DMS153 (cell line): ENCODE measurements at places on chromosomes 1 and 21.

DNA sequence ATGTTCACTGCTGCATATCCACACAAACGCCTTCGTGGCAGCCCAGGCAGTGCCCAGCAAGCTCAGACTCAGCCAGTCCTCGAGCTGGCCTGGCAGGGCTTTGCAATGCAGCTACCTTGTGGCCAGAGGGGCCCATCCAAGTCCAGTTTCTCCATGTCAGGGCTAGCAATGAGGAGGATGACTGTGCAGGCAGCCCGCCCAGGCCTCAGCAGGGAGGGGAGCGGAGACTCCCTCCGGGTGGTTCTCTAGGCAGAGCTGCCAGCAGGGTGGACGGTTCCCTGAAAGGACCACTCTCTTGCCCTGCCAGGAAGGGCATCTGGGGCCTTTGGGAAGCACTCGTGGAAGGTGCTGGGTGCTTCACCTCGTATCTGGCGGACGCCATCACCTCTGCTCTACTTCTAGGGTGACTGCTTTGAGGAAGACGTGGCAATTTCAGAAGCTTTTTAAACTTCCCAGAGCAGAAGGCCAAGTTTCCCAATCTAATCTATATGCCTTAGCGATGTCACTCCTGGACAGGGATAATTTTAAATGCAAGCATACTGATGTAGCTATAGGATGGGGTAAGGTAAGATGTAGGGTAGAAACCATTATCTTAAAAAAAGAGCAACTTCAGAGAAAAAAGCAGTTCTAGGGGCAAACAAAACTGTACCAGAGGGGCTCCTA is 56.2 kb downstream of the RUNX1 start:
- DNase-seq, result no peak

DNA sequence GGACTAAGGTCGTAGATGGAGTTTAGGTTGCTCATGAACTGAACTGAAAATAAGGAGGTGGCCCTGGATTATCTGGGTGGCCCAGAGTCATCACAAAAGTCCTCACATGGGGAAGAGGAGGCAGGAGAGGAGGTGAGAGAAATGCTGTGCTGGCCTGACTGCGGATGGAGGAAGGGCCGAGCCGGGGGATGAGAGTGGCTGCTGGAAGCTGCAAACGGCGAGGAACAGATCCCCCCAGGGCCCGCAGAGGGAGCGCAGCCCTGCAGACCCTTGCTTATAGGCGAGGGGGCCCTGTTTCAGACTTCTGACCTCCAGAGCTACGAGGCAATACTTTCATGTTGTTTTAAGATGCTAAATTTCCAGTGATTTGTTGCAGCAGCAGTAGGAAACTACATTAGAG is 102.7 kb upstream of the C1orf174 start:
- no peak for DNase-seq

GRCh38 chr1:10714337-10715114 is 81.9 kb downstream of the CASZ1 start:
- DNase-seq, result no peak

DNA sequence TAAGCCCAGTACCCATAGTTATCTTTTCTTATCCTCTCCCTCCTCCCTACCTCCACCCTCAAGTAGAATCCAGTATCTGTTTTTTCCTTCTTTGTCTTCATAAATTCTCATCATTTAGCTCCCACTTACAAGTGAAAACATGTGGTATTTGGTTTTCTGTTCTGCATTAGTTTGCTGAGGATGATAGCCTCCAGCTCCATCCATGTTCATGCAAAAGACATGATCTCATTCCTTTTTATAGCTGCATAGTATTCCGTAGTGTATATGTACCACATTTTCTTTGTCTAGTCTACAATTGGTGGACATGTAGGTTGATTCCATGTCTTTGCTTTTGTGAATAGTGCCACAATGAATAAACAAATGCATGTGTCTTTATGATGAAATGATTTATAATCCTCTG is 55.2 kb downstream of the PRKACB start:
- no peak for DNase-seq

GRCh38 chr21:45550522-45551210 is 8.4 kb upstream of the SLC19A1 start:
- no peak for DNase-seq

- no peak for DNase-seq
Measured at GRCh38 chr1:24773618-24774017, 28.4 kb downstream of the CLIC4 start.

GRCh38 chr1:18110598-18110939 is 3.0 kb downstream of the IGSF21 start:
- DNase-seq, result no peak

GRCh38 chr1:162605225-162605927 is 26.9 kb upstream of the DDR2 start:
- DNase-seq, result no peak

DNA sequence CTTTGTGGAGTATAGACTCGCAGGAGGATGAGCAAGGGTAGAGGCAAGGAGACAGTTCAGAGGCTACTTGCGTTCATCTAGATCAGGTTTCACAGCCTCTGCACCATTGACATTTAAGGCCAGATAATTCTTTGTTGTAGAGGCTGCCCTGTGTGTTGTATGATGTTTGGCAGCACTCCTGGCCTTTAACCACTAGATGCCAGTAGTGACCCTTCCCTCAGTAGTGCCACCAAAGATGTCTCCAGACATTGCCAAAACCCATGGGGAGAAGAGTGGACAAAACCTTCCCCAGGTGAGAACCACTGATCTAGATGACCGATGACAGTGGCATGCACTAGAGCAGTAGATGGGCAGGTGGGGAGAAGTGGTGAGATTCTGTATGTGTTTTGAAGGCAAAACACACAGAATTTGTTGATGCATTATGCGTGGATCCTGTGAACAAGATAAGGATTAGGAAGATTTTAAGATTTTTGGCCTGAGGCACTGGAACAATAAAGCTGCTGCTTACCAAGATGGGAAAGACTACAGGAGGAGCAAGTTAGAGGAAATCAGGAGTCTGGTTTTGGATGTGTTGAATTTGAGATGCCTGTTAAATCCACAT is 9.9 kb upstream of the COG2 start:
- DNase-seq, result peak; percentile 39

DNA sequence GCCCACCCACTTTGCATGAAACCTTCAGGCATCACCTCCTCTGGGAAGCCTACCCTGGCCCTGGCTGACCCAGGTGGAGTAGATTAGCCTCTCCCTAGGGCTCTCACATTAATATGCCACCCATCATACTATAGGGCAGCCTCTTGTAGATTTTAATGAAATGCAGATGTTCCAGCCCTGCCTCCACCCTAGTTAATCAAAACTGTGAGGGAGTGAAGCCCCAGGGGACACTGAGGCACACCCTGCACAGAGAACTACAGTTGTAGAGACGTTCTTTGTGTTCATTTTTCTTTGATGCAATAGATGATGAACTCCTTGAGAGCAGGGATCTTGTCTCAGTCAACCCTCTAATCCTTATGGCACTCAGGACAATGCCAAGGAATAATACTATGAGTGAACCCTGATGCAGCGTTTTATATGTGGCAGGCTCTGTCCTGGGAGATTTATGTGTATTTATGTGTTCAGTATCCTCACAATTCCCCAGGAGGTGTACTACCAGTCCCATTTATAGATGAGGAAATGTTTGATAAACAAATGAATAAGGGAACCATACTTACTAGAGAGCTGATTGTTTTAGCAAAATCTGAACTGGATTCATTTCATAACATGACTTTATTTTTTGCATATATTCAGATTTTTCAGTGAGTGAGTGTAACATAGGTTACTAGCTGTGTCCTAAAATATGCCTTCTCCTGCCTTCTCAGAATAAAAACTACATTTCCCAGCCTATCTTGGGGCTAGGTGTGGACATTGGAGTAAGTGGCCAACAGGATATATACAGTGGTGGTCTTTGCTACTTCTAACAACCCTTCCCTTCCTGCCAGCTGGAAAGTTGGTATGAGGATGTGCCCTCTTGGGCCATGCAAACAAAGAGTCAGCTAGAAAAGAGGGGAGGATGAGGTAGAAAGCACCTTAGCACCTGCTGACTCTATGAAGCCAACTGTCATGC is 23.5 kb upstream of the PRELP start:
- no peak for DNase-seq

- peak; percentile 18 for DNase-seq
Measured at GRCh38 chr1:202343652-202344349, 2.1 kb upstream of the UBE2T start.

DNA sequence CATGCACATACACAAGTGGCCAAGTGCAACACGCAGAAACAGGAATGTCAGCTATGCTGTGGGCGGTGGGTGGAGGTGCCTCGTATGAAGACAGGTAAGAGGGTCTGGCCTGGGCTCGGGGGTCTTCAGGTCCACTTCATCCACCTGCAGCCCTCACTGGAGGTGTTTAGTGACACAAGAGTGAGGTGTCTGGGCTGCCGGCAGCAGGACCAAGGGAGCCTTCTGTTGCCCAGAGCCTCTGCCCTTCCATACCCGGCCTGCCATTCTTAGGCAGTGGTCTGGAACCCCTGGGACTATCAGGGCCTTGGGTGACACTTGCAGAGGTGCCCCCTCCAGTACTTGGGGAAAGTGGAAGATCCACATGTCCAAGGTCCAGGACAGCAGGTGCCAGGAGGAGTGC is 21.7 kb upstream of the ACTRT2 start:
- DNase-seq, result no peak

DNA sequence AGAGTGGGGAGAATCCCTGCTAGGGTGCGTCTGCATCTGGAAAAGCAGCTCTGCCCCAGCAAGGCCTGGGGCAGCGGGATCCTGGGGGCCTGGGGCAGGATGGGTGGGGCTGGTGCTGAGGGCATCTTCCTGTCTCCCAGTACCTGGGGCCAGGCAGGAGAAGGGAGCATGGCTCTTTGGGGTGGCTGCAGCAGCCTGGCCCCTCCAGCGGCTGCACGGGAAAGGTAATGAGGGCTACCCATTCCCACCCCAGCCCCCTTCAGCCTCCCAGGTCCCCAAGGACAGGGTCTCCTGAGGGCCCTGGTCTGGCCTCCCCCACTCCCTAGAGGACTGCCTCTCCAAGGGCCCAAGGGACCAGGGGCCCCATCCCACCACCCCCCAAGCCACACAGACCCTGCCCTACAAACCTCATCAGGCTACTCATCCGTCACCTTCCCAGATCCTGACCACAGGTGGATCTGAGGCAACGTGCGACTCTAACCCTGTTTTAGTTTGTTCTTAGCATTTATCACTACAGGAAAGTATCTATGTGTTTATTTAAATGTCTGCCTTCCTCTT is 910 bp upstream of the ANKRD65 start:
- no peak for DNase-seq

DNA sequence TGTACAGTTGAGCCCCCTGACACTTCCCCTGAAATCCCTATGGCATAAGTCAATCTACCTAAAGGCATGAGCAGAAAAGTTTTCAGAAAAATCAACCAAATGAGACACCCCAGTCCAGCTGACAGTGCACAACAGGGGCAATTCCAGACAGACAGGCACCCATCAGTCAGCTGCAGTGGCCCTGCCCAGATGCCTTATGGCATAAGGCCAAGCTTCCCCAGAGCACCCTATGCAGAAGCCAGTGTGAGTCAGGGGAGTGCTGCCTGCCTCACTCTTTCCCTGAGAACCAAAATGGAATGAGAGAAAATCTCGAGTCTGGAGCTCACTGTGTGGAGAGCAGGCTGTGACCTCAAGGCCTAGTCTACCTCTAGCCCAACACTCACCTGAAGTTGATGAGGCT is 38.1 kb downstream of the MRAP start:
- no peak for DNase-seq

DNA sequence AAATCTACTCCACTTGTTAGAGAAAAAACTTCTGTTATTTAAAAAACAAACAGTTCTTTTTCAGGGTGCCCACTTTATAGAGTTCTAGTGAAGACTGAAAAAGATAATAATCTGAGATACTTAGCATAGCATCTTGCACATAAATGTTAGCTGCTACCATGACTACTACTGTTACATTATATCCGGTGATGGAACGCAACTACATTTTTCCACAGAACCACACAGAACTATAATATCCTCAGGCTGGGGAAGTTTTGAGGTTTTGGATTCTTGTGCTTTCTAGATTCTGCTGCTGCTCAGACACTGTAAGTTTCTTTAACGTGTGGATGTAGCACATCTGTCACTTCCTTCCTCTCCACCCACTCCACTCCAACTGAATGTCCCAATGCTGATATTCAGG is 110.3 kb downstream of the PTPN14 start:
- DNase-seq, result no peak

DNA sequence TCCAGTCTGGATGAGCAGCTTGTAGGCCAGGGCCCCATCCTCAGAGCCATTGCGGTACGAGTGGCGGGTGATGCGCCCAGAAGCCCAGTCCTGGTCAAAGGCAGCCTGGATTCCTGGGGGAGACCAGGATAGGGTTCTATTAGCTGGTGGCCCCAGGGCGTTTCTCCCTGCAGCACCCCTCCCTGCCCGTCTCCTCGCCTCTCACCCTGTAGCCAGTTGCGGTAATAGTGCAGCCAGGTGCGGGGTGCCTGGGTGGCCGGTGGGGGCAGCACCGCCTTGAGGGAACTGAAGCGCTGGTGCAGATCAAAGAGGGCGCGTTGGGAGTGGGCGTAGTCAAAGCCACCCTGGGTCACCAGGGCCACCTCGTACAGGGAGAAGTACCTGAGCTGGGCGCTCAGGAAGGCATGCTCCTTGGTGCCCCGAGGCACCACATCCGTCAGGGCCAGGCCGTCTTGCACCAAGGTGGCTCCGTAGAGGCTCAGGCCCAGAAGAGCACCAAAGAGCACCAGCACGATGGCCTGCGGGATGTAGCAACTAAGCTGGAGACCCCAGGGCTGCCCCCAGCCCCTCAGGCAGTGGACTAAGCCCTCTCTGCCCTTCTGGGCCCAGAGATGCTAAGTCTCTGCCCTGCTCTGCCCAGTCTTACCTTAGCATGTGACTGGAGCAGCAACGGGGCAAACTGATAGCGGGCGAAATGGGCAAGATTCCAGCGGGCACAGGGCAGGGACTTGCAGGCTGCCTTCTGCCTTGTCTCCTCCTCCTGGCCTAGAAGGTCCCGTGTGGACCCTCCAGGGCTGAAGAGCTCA is 15.7 kb downstream of the PTCH2 start:
- DNase-seq, result no peak

- peak; percentile 86 for DNase-seq
Measured at GRCh38 chr1:90402893-90403849, 313.9 kb downstream of the BARHL2 start.

- DNase-seq, result no peak
Measured at GRCh38 chr21:34580181-34580700, 34.7 kb downstream of the RCAN1 start.

GRCh38 chr21:42525676-42526378 is 12.2 kb downstream of the SLC37A1 start:
- peak; percentile 49 for DNase-seq

DNA sequence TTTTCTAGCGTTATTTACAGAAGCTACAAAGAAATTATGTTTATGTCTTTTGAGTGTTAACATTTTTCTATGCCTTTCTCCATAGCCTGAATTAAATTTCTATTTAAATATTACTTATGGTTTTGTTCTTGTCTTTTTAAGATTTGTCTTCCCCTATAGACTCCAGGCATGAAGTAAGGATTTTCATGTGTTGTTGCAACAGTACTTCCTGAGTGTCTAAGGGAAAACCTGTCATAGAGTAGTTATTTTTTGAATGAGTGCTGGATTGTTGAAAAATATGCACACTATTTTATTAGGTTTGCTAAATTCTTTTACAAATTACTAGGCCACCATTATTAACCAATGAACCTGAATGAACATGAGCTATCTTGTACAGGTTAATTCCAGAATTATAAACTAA is 27.1 kb downstream of the SAMSN1 start:
- DNase-seq, result no peak
